Lower leg skin (tissue), 4 donors: ENCODE measurements at places on chromosomes 1 and 21. TPM values are rescaled to one million over a fixed set of nuclear protein-coding genes. Genes with fewer than 3 reads are reported as not detected.

- no peak for DNase-seq
These were observed 47.0 kb downstream of the F5 start for GRCh38 chr1:169538998-169539871.

DNA sequence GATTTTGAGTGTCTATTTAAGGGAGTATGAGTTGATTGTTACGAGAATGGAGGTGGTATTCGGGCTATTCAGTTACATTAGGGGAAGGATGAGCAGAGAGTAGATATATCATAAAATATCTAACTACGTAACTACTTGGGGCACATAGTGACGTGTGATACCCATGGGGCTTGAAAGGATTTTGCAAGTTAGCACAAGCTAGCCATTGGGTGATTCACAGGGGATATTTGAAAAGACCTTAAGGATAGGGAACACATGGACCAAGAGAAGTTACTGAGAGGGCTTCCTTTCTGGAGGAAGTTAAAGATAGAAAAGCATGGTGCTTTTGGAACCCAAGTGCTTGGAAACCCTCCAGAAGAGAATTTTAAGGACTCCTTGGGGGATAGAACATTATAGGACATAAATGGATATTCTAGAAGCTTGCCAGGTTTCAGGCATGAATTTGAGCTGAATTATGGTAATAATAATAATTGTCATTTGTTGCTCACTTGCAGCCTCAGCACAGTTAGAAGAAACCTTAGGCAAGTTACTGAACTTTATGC is 5.4 kb downstream of the DISP1 start:
- DNase-seq = no peak

- DNase-seq = no peak
These were observed 19.7 kb downstream of the STUM start for GRCh38 chr1:226568077-226568831.

- DNase-seq = no peak
These were observed 18.6 kb upstream of the HSPG2 start for GRCh38 chr1:21955501-21956281.

- DNase-seq = no peak
These were observed 186.1 kb upstream of the ADAMTS5 start for GRCh38 chr21:27152996-27153395.

DNA sequence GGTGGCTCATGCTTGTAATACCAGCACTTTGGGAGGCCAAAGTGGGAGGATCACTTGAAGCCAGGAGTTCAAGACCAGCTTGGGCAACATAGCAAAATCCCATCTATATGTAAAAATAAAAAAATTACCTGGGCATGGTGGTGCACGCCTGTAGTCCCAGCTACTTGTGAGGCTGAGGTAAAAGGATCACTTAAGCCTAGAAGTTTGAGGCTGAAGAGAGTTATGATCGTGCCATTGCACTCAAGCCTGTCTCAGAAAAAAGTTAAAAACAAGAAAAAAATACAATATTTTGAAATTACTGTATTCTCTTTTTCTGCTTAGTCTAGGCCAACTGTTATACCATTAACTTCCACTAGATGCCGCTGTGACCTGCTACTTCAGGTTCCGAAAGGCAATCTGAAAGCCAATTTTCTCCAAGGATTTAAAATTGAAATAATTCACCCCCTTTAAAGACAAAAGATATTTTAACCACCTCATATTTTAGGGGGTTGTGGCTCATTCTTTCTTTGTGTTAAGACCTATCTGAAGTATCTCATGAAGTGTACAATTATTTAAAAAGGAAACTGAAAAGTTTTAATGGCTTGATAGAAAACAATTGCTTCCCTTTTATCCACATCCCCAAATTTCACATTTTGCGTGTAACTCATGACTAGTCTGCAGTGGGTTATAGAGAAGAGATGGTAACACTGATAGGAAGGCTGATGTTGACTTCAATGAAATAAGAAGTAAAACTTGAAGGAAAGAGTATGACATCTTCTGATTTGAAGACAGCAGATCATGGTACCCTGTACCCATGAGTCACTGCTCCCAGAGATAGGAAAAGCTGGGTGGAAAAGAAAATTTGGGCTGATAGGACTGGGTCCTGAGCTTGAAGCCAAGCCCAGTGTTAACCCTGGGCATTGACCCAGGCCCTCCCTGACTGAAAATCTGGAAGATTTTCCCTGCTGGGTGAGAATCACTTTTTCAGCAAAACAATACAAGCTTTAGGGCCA is 24.4 kb upstream of the CLDN14 start:
- DNase-seq = no peak

DNA sequence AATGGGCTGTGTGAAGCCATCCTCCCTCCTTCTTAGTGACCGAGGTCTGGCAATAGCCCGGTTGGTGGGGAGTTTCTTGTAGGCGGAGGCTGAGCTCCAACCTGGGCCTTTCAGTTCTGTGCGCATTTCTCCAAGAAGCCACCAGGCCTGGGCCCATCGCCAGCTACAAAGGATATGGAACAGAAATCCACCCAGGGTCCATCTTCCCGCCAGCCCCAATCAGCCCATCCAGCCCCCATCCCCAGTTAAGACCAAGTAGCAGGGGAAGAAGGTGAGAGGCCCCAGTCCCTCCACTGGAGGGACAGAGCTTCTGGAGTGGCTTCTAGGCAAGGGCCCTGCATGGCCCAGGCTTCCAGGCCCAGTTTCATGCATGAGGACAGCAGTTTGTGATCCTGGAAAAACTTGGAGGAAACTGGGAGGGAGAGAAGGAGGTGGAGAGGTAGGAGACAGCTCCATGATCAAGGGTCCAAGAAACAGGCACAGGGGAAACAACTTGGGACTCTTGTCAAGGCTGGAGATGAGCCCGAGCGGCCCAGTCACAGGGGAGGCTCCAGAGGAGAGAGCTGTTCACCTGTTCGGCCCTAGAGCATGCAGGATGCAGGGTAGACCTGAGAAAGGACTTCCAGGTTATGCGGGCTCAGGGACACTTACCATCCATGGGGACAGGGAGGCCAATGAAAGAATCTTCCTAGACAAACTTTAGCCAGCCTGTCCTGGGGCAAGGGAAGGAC is 261.2 kb downstream of the PTPRU start:
- peak; percentile 59 for DNase-seq

The MIS18A gene
- total RNA-seq = 2.2 TPM

The TDRD5 gene
- 0.34 TPM for total RNA-seq

The CD1E gene
- 6.2 TPM for total RNA-seq

- no peak for DNase-seq
These were observed 22.3 kb downstream of the C1orf146 start for GRCh38 chr1:92240034-92240433.

DNA sequence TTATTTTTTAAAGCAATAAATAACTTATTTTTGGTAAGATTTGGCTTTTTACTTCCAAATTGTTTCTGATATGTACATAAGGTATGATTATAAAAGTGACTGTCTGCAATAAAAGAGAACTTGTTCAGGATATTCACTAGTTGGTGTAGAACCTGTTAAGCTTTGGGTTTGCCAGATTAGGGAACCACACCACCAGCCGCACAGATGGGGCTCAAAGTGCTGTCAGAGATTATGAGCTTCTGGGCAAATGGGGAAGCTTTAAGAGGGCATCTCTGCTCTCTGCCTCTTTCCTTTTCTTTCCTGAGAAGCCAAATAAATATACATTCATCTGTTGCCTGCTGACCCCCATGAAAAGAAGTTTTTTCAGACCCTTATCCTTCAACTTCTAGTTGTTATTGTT is 25.4 kb downstream of the IVNS1ABP start:
- DNase-seq = no peak

The MASP2 gene
- not detected for total RNA-seq

- DNase-seq = no peak
These were observed 4.9 kb upstream of the ATP2B4 start for GRCh38 chr1:203621559-203622262.

GRCh38 chr1:47898133-47898845 is 98.9 kb downstream of the TRABD2B start:
- no peak for DNase-seq

- no peak for DNase-seq
These were observed 15.5 kb downstream of the TNFRSF8 start for GRCh38 chr1:12078575-12078937.

- no peak for DNase-seq
These were observed 62.8 kb upstream of the UBE2U start for GRCh38 chr1:64140596-64140995.

GRCh38 chr1:17569200-17570139 is 30.0 kb downstream of the ARHGEF10L start:
- peak; percentile 89 for DNase-seq

The ILDR2 gene
- 0.42 TPM for total RNA-seq

GRCh38 chr1:36095760-36096405 is 7.2 kb downstream of the ADPRS start:
- DNase-seq = no peak

The CD164L2 gene
- 11.2 TPM for total RNA-seq

The RAB3B gene
- 3.3 TPM for total RNA-seq

DNA sequence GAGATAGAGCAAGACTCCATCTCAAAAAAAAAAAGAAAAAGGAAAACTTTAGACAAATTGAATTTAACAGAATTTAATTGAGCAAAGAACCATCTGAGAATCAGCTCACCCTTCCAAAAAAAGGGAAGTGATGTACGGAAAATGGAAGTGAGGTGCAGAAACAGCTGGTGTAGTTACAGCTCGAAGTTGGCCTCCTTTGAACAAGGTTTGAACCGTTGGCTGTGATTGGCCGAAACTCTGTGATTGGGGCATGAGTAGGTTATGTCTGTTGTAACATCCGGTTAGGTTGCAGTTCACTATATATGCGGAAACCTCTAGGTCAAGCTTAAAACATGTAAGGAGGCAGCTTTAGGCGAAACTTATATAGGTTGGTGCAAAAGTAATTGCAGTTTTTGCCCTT is 97.9 kb upstream of the KIF26B start:
- DNase-seq = no peak

The TINAGL1 gene
- 107 TPM for total RNA-seq

DNA sequence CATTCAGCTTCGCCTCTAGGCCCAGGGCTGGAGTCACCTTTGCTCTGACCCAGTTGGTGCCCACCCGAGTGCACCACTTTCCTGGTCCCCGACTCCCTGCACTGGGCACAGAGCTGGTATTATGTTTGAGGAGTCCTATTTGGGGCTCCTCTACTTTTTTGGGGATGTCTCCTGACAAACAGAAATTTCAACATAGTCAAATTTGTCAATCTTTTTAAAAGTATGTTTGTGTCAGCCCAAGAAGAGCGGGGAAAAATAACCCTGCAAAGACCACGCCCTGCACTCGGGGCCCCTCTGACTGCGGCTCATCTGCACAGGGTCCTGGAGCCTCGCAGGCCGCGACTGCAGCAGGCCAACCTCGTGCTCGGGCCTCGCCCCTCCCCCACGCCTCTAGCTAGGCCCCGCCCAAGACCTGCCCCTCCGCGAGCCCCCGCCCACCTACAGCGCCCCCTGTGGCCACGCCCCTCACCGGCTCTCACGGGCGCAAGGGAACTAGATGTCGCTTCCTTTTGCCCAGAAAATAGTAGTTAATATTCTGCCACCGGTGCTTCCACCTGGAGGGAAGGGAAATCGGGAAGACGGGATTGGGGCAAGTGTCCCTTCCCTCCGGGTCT is 11.4 kb downstream of the FAM229A start:
- DNase-seq = no peak

- no peak for DNase-seq
These were observed 128.6 kb downstream of the PCNX2 start for GRCh38 chr1:233166896-233167295.

DNA sequence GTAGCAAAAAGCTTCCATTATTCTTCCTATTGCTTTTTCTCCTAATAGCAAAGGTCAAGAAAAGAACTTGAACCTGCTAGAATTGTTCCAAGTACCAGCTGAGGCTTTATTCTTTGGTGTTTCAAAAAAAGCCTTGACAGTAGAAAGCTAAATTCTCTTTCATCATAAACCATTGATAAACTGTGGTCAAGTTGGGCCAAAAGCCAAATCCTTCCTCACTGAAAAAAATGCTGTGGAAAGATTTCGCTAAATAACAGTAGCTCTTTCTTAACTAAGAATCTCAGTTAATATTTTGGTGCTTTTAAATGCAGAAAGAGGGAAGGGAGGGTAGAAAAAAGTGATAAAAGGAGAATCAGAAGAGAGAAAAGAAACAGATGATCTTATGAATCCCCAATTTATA is 14.0 kb upstream of the JAM2 start:
- DNase-seq = no peak

DNA sequence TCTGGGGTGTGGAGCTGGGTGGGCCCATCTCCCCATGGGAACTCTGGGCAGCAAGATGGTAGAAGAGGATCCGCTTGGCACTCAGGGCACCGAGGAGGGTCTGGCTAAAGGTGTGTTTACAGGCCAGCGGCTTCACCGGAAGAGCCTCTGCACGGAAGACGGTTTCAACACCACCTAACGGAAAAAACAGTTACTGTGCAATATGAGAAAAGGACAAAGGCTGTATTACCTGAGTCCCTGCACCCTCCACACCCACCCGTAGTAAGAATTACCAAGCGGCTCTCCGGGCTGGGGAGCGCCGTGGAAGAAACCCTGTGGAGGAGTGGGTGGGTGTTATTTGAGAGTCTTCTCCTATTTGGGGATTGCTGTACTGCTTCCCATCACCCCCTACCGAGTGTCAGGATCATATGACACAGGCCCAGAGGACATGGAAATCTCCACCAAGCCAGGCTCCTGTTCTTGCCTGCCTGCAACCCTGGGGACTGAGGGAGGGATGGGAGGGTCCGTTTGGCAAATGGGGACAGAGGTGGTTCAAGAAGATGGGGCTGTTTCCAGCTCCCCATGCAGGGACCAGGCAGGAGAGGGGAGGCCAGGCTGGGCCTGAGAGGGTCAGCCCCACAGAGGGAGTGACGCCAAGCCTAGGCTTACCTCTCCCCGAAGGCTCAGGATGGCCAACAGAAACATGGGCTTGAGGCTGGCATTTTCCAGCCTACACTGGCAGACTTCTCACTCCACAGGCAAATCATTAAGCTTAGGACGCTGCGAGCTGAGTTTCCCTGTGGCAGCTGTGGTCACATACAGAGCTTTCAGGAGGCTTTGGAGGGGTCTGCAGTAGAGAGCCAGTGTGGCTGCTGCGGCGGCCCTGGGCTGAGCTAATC is 203.5 kb upstream of the TMEM51 start:
- no peak for DNase-seq

GRCh38 chr21:46120301-46121285 is 22.7 kb downstream of the COL6A2 start:
- peak; percentile 82 for DNase-seq

The PODN gene
- 16.3 TPM for total RNA-seq

The PPIAL4G gene
- total RNA-seq = not detected

The PYGO2 gene
- 31.9 TPM for total RNA-seq

The ADGRL4 gene
- 10.8 TPM for total RNA-seq

GRCh38 chr1:77594366-77595112 is 87.9 kb downstream of the ZZZ3 start:
- no peak for DNase-seq

DNA sequence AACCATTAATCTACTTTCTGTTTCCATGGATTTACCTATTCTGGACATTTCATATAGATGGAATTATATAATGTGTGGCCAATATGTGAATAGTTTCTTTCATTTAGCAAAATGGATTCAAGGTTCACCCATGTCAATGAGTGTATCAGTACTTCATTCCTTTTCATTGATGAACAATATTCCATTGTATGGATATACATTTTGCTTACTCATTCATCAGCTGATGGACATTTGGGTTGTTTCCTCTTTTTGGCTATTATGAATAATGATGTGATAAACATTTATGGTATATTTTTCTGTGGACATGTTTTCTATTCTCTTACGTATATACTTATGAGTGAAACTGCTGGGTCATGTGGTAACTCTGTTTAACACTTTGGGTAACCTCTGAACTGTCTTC is 97.8 kb downstream of the SCMH1 start:
- DNase-seq = no peak
